ENCODE measurements at places on chromosomes 6 and 20.

DNA sequence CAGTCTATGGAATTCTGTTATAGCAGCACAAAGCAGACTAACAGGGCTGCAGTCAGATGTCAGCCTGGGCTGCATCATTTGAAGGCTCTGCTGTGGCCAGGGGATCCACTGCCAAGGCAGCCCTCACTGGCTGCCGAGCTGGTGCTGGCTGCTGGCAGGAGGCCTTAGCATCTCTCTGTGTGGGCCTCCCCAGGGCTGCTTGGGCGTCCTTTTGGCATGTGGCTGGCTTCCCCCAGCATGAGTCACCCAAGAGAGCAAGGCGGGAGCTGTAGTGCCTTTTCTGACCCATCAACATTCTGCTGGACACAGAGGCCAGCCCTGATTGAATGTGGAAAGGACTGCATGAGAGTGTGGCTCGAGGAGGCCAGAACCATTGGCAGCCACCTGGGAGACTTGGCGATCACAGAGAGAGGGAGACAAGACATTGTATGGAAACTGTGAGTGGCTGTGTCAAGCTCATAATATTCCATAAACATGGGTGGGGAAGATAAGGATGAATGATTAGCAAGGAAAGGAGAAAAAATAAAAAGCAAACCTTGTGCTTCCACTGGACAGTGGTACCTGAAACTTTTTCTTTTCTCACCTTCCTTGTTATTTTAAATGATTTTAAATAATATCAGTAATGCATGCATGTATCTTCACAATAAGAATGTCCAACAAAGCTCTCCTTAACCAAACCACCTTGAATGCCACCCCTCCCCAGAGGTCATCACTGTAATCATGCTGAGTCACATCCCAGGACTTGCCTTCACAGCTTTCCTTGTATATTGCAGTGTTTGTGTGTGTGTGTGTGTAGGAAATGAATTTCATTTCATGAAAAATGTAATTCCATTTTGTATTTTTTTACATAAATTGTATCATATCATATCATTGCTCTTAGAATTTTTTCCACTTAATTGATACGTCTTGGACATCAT is 55.0 kb upstream of the VSX1 start:
- no peak for DNase-seq

GRCh38 chr6:45415788-45416518 is 38.2 kb upstream of the SUPT3H start:
- DNase-seq, result no peak

- DNase-seq, result no peak
Observed at GRCh38 chr6:50899306-50899870, 80.7 kb downstream of the TFAP2B start.

GRCh38 chr6:138115877-138116660 is 8.8 kb upstream of the PERP start:
- DNase-seq, result peak; percentile 50

- DNase-seq, result no peak
Observed at GRCh38 chr6:32267035-32267434, 43.2 kb upstream of the NOTCH4 start.

- no peak for DNase-seq
Observed at GRCh38 chr6:156464100-156464878, 312.9 kb upstream of the ARID1B start.

- no peak for DNase-seq
Observed at GRCh38 chr20:54377992-54378773, 97.2 kb upstream of the DOK5 start.

GRCh38 chr6:141467881-141468280 is 664.8 kb upstream of the GJE1 start:
- DNase-seq, result no peak

- DNase-seq, result no peak
Observed at GRCh38 chr20:51886341-51886740, 84.0 kb upstream of the SALL4 start.

All from germinal center (tissue), 1 donor.